ENCODE measurements at places on chromosomes 1 and 21.

DNA sequence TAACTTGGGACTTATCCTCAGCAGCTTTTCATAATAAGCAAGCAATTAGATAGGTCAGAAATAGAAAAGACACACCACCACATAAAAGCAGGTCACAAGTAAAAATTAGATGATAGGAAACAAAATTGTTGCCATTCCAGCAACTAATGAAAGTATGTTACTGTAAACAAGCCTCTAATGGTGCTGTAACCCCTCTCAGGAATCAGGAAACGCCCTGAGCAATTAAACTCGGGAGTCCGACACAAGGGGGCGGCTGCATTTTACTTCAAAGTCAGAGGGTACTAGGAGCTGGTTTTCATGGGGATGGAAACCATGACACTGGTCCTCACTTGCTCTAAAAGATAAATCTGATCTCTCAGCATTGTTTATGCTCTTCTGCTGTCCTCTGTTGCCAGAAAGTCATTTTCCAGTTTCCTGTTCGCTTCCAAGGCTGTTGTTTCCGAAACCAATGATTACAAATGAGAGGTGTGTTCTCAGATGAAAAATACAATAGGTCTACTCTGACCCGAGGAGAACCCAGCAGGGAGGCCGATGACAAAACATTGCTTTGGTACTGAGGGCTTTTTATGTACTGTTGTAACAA, 93.4 kb downstream of the TGFBR3 start:
- no peak for DNase-seq

DNA sequence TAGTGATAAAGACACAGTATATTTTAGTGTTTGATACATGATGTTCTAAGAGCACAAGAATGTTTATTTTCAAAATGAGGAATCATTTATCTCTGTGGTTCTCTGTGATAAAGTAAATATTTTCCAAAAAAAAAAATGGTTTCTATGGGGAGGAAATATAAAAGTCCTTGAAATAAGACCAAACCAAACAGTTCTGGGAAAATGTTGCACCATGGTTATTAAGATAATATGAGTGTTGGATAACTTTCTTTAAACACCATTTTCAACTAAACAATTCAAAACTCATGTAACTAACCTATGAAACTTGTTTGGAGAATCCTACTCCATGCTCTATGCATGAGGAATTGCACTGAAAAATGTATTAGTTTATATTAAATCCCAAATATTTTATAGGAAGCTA, 184.6 kb downstream of the KCNT2 start:
- no peak for DNase-seq

DNA sequence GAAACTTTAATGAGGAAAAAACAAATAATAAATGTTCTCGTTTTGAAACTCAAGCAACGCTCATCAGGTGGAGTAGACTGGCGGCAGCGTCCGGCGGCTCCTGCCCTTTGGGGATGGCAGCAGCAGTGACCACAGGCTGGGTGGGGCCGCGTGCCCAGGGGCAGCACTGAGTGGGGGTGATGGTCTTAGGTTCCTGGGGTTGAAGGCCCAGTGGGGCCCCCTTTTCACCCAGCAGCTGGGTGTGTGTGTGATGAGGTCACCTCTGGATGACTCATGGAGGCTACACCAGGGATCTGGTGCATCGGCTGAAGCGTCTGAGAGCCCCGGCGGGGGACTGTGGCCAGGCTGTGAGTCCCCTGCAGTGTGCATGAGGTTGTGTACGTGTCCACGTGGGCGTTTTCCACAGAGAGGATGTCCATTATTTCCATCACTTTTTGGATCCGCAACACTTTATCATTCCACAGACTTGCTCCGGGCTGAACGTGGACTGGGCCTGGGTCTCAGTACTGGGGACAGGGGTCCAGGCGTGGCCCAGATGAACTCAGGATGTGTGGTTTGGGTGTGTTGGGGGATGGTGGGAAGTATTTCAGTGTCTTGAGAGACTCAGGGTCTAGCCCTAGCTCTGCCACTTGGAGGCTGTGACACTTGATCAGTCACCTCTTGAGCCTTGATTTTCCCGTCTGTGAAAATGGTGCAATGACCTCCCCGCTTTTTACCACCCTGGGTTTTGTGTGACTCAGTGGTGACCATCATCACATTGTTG, 25.6 kb downstream of the LDLRAP1 start:
- no peak for DNase-seq

GRCh38 chr21:42534421-42535378, 21.0 kb downstream of the SLC37A1 start:
- no peak for DNase-seq

GRCh38 chr1:204915861-204916495, 45.3 kb downstream of the NFASC start:
- DNase-seq, result no peak

- no peak for DNase-seq
Observed at GRCh38 chr1:205497351-205497750, 7.1 kb upstream of the CDK18 start.

DNA sequence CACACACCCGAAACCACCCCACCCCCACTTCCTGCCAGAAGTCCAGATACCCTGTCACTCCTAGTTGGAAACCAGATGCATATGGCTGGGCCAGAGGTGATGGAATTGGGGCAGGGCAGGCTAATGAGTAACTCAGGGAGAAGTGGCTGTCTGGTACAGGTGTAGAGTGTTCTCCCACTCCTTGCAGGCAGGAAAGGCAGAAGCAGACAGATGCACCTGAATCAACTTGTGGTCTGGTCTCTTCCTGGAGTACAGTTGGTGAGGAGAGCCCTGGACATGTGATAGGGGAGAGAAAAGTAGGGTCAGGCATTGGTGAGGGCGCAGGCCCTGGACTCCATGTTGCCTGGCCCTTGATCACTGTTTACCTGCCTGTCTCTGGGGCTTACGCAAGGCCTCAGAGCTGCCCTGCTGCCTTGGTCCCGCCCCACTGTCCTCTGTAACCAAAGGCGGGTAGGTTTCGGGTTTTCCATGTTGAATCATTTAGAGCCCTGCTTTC, 2.5 kb downstream of the CGN start:
- DNase-seq, result no peak

DNA sequence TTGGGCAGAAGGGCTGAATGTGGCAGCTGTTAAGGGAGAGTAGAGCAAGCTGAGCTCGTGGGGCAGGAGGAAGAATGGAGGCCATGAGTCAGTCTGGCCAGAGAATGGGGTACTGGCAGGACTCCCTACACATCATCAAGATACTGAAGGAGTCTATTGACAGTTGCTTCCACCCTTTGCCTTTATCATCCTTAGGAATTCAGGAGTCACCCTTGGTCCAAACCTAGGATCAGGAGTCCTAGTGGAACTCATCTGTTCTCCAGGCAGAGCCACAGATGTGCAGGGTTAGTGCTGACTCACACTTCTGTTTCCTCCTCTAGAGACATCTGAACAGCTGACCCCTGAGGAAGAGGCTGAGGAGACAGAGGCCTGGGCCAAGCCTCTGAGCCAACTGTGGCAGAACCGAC, 18.7 kb upstream of the ST3GAL3 start:
- DNase-seq, result no peak

DNA sequence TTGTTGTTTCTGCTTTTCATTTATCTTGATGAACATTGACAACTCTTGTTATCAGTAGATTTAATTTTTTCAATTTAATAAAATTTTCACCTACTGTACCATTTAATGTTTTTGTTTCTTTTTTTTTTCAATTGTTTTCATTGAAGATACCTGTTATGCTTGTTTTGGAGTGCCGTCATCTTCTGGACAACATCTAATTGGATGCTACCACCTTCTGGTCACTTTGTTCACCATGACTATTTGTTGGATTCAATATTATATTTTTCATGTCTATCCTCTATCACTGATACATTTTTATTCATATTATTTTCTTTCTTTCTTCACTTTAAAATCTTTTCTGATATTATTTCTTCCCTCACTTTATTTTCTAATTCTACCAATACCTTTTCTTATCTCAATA, 14.0 kb downstream of the KRTAP21-2 start:
- DNase-seq, result no peak

GRCh38 chr1:212466437-212466836, 33.7 kb downstream of the NENF start:
- no peak for DNase-seq

DNA sequence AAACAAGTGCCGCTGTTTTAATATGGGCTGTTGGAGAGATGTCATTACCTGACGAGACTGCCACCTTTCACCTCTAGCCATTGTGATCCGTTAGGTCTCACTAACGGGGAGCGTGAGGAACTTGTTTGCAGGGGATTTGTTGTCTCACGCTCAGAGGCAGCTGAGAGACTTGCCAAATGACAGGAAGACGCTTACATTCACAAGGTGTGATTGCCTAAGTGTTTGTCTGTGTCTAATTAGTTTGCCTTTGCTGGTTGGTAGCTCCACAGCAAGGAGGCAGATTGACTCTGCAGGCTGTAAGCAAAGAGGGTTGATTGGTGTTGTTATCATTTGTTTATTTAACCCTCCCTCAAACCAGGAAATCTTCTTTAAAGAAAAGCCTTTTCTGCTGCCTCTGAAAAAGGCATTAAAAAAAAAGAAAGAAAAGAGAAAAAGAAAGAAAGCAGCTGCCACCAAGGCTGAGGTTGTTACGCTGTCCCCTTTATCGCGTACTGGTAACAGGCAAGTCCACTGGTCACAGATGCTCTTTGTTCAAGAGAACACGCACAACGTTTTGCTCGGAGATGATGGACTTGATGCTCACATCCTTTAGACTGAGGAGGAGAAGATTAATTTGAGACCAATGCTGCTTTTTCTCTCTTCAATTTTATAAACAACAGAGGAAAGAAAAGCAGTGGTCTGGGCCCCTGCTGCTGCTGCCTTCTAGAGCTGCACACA, 203.9 kb downstream of the ZNF326 start:
- no peak for DNase-seq

DNA sequence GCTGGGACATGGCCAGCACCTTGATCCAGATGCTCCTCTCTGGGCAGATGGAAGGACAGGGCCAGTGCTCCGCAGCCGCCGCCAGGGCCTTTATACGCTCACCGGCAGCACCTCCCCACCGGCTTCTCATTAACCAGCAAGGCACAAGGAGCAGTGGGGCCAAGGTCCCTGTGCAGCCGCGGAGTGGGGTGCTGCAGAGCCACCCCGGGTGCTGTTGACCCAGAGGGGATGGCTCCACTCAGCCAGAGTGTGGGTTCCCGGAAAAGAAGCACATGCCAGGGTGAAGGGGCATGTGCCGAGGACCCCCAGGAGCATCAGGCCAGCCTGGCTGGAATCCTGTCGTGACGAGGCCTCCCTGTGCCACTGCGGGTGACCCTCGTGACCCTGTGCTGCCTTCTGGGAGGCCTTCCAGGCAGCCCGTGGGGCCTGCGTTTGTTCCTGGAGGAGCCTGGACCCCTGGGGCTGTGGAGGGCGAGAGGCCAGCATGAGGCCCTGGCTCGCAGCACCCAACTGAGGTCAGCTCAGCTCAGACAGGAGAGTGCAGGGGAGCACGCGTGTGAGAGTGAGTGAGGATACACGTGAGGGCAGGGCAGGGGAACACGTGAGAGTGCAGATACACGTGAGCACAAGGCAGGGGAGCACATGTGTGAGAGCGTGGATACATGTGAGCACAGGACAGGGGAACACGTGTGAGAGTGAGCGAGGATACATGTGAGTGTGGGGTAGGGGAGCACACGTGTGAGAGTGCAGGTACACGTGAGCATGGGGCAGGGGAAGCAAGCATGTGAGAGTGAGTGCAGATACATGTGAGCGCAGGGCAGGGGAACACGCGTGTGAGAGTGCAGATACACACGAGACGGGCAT, at the start of gene FTCD:
Gene FTCD (minus strand): TSS at position 66 of the 864 bp plus-strand sequence. CDS start 56 bp downstream, at position 10.
- DNase-seq, result no peak

GRCh38 chr1:4653796-4654725, at the start of gene AJAP1:
TSS of gene AJAP1 (plus strand) at chr1:4654609. CDS start at chr1:4655426, 817 bp downstream.
- no peak for DNase-seq

GRCh38 chr1:212994926-212995325, 20.7 kb downstream of the ANGEL2 start:
- DNase-seq, result no peak

DNA sequence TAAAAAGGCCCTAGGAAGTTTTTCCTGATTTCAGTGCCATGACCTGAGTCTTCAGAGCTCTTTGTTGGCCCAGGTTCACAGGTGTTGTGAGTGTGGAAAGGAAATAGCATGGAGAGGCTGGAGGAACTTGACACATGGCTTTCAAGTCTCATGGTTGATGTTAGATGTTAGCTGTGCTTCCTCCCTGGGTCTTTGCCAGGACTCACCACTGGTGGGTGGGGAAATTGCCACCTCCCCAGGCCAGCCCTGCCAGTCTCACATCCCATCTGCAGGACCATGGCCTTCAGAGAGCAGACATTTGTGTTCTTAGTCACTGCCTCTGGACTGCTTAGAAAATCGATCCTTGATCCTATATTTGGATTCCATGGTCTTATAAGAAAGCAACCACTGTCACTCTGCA, 383.2 kb downstream of the DISC1 start:
- DNase-seq, result no peak

DNA sequence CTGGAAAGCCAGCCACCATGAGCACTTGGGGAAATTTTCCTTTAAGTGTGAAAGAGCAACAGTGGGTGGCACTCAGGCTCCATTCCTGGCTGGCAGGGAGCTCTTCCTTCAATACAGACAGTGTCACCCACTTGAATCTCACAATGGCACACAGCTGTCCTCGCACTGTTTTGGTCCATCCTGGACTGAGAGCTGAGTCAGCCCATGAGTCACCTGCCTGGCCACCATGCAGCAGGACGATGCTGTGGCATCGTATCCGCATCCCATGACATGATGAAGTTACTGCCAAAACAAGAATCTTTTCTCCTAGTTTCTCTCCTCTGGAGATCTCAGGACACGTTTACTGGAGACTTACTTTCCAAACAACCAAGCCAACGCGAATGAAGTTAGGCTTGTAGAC, 6.0 kb downstream of the TMPRSS2 start:
- no peak for DNase-seq

GRCh38 chr1:82032068-82032467, 231.3 kb downstream of the ADGRL2 start:
- DNase-seq, result no peak

DNA sequence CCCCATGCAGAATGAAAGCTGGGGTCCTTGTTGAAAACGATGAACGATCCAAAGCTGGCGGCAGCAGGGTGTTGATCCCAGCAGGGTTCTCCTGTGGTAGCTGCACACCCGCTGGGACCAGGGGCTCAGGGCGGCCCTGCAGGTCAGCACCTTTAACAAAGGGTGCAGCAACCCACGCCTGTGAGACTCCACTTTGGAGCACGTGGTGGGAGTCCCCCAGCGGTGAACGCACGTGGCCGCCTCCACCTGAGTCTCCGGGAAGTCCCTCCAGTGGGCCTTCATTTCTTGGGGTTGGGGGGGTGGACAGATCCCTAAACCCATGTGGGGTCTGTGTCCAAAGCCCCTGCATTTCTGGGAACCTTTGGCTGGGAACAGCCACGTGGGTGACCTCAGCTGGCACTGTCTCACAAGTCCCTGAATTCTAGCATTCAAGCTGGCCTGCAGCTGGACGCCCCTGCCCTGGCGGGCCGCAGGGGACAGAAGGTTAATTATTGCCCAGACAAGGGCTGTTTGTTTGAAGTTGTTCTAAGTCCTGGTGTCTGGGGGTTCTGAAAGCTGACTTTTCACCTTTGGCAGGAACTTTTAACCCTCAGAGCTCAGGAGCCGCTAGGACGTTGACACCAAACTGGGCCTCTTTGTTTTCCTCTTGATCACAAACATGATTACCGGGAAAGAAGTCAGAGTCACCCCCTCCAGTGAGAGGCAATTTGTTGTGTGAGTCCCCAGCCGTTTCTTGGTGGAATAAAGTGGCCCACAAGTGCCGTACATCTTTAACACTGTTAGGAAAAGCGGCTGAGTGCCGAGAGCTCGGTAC, 64.5 kb downstream of the COL18A1 start:
- no peak for DNase-seq

- DNase-seq, result no peak
Observed at GRCh38 chr1:178344513-178345091, 152.2 kb downstream of the CLEC20A start.
